Muscle of back (tissue), 13 donors: ENCODE measurements at places on chromosomes 2 and 18.

DNA sequence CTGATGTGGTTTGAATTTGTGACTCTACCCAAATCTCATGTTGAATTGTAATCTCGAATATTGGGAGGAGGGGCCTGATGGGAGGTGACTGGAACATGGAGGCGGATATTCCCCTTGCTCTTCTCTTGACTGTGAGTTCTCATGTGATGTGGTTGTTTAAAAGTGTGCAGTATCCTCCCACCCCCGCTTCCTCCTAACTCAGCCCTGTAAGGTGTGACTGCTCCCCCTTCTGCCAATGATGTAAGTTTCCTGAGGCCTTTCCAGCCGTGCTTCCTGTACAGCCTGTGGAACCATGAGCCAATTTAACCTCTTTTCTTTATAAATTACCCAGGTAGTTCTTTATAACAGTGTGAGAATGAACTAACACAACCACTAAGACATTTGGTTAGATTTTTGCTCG lies 458.4 kb downstream of the THSD7B start:
- no peak for DNase-seq

- no peak for DNase-seq
Observed at GRCh38 chr2:36740061-36740460, 43.6 kb downstream of the VIT start.

DNA sequence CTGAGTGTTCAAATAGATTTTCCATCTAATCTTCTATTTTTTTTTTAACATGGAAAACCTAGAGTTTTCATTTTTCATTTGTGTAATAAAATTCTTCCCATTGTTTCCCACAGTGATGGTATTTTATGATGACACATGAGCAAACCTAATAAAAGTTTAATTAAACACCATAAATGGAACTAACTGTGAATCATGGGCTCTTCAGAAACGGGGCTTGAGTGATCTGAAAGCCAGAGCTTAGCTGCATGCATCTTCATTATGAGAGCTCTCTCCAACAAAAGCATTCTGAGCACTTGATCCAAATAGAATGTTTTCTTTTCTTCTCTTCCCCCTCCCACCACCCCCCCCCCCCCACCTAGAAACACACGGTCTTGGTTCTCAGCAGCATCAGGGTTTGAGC lies 82.1 kb upstream of the REV1 start:
- DNase-seq = no peak

DNA sequence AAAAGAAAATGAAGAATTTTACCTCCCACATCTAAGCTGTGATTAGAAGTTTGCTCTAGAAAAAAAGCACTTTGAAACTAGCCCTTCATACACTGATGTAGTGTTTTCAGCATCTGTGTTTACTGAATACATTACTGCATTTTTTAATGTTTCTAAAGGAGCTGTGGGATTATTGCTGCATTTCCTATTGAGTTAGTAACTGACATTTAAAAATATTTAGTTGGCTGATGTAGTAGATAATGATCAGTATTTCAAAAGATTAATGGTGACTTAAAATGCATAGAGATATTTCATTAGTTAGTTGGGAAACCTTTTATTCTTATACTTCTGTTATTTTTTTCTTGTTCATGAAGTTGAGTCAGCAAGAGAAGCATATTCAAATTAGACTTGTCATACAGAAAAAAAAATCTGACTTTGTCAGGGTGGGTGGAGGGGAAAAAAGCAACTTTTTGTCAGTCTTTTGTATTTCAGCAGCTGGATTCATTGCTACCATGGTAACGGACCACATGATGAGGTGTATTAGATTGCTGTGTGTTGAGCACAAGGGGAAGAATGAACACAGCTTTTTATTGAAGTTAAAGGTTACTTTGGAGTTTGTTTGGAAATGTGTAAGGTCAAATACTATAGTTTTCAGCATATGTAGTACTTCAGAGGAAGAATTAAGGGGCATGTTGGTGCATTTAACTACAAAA lies at the start of gene DTNA:
Gene DTNA, plus strand, starts transcription at position 549 of the 692 bp plus-strand sequence. CDS start 45,679 bp downstream, outside the sequence.
- DNase-seq = peak; percentile 87

DNA sequence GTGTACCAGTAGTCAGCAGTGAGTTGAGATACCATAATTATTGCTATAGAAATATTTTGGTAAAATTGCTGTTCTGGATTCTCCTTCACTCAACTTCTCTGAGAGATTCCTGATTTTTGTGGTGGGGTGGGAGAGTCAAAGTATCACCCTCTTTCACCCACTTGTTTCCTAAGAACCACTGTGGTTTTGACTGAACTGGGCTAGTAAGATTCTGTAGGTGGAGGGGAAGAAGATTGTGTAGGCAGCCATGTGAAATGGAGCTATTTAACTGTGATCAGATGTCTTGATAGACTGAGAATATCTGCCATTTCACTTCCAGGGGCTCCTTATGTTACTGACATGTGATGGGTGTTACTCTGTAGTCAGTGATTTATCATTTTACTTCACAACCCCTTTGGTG lies 45.3 kb downstream of the BIRC6 start:
- DNase-seq = no peak

DNA sequence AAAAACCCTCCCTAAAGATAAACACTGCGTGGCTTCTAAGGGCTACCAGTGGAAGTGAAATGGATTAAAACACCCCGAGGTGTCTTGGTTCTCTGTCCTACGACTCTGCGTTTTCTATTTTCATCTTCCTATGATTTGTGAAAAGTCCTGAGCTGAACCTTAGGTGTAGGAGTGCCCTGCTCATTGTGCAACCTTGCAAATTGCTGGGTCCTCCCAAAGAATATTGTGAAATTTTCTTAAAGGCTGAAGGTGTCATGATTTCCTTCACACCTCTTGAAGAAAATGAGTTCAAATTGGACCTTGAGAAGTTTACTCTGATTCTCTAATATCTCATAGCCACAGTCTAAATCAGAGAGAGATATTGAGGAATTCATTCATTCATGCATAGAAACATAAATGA lies 1.8 kb upstream of the SLC19A3 start:
- DNase-seq = no peak

DNA sequence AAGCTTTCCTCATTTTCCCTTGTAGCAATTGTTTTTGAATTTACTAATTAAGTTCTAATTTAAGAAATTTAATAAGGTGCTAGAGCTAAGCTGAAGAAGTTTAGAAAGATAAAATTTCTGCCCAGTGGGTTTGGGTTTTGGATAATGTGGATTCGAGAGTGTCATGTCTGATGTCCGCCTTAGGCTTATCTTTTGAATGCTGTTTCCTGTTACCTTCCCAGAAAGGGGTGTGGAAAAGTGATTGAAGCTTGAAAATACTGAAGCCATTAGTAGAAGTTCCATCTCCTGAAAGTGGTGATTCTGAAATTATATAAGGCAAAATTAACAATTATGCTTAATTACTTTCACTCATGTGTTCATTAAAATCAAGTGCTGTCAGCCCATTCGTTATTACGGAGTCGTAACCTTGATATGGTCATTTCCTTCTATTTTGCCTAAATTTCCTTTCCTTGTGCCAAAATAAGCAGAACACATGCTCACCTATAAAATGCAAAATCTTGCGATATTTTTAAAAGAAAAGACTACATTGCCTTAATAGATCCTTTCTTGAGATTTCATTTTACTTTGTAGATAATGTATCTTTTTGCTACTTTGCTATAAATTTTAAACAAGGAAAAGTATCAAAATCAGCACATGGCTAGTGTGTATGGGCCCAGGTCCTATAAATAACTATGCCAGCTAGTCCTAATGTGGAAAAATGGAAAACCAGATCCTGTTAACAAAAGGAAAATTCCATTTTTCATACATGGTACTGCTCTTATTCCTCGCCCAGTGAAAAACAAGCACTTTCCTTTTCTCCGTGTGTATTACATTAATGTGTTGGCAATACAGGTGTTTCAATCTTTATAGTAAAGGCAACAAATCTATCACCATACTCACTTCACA lies 97.3 kb downstream of the ICOS start:
- no peak for DNase-seq

DNA sequence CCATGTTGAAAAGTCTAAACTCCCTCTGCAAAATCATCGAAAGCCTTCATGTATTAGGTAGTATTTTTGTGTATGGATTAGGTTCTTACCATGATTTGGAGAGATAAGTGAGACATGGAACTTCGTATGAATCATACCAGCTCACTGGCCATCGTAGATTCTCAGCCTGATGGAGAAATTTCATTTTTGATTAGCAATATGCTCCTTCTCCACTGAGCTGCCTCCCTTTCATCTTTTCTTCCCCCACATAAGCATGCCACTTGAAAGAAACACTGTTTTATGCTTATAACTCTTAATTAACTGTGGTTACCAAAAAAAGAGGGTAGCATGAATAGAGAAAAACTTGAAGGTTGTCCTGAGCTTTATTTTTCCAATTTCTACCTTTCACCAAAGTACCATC lies 111.9 kb downstream of the NCK2 start:
- DNase-seq = no peak

- peak; percentile 54 for DNase-seq
Observed at GRCh38 chr2:37648331-37649011, 23.0 kb downstream of the CDC42EP3 start.

- no peak for DNase-seq
Observed at GRCh38 chr2:206804326-206804725, 38.9 kb downstream of the FASTKD2 start.

DNA sequence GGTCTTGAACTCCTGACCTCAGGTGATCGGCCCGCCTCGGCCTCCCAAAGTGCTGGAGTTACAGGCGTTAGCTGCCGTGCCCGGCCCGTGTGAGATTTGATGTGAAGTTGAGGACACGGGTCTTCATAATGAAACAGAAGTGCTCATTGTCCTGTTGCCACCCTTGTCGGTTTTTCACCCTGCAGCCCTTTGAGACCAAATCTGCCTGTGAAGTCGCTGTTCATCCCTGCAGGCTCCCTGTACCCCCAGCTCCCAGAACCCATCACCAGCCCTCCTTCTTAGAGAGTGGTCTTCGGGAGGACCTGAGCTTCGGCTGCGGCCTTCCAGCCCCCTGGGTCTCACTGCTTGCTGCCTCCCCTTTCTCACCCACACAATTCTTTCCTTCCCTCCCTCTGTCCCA lies 325.2 kb downstream of the GBX2 start:
- DNase-seq = no peak

GRCh38 chr2:217798743-217799562 lies 203.8 kb downstream of the TNS1 start:
- no peak for DNase-seq

- DNase-seq = no peak
Observed at GRCh38 chr2:192146069-192147015, 48.4 kb downstream of the TMEFF2 start.

DNA sequence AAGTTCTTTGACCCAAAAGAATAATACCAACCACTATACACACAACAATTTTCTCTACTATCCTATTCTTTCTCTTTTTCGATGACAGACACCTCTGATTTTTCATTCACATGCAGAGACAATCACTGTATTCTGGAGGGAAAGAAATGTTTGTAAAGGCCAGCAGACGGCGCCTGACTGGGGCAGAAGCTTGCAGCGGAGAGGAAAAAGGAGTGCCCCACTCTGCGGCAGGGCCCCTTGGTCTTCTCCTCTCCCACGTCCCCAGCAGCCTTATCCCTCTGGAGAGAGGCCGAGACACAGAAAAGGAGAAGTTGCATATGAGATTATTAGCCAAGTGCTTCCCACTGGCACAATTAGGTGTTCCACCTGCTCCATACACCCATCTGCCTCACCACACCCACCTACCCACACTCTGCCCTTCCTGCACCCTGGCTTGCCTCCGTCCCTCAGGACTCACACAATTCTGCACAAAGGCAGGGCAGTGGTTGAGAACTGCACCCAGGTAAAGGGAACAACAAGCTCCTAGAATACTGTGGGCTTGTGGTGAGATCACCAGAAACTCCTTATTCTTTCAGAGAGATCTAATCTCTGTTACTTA lies 687.3 kb downstream of the NRXN1 start:
- peak; percentile 13 for DNase-seq
